ENCODE measurements at places on chromosomes 1 and 21. TPM values are rescaled to one million over a fixed set of nuclear protein-coding genes. Genes with fewer than 3 reads are reported as not detected.

The B3GALT5 gene
- 0.25 TPM for total RNA-seq

The NOS1AP gene
- total RNA-seq: 12.7 TPM

The KRTAP13-2 gene
- total RNA-seq: not detected

The TEKT2 gene
- total RNA-seq: 1.6 TPM

The OR2G6 gene
- not detected for total RNA-seq

The KIF2C gene
- 8.6 TPM for total RNA-seq

The FMO1 gene
- total RNA-seq: not detected

The CAPZA1 gene
- total RNA-seq: 149 TPM

The MROH7 gene
- total RNA-seq: not detected

DNA sequence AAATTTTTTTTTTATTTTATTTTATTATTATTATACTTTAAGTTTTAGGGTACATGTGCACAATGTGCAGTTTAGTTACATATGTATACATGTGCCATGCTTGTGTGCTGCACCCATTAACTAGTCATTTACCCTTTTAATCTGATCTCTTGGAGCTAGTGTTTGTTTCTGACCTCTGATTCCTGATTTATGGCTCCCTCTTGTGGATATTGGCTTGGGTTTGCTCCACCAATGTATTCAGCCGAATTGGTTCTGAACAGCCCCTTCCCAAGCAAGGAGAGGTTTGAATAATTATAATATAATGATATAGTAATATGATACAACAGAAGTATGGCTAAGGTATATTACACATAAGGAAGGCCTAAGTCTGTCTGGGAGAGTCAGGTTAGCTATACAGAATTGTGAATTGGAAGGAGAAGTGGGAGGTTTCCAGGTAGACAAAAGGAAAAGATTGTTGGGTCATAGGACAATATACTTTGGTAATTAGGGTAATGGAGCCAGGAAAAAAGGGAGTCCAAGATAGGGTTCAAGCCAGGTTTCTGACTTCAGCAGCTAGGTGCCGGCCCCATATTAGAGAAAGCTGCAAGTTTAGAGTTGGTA, 53.1 kb upstream of the HMCN1 start:
- DNase-seq: no peak

DNA sequence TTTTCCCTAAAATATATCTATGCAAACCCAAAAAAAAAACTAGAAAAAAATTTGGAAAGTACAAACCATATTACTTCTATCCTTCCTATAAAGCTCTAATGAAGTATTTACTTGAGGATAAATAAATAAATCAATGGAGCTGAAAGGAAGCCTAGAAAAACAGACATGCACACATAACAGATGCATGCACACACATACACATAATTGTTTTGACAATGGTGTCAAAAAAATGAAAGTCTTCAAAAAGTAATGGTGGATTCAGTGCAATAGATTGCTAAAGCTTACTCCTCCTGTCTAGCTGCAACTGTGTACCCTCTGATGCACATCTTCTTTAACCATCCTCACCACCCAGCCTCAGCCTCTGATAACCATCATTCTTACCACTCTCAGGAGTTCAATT, 521.9 kb upstream of the RGS18 start:
- no peak for DNase-seq

DNA sequence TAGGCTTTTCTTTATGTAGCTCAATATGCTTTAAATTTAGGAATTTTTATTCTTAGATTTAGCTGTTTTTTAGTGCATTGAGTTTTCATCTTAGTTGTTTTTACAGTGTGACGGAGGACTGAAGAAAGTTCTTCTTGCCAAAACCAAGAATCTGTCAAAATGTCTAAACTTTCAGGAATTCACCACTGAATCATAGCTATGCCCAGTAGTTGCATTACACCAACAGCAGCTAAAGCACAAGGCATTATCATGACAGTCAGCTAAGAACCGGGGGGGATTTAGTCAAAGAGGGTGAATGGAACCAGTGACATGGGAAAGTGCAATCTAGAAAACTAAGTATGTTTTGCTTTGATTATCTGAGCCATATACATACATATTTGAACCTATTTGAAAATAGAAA, 6.5 kb upstream of the C1orf146 start:
- no peak for DNase-seq

GRCh38 chr1:245051349-245052221, 103.2 kb upstream of the KIF26B start:
- no peak for DNase-seq

DNA sequence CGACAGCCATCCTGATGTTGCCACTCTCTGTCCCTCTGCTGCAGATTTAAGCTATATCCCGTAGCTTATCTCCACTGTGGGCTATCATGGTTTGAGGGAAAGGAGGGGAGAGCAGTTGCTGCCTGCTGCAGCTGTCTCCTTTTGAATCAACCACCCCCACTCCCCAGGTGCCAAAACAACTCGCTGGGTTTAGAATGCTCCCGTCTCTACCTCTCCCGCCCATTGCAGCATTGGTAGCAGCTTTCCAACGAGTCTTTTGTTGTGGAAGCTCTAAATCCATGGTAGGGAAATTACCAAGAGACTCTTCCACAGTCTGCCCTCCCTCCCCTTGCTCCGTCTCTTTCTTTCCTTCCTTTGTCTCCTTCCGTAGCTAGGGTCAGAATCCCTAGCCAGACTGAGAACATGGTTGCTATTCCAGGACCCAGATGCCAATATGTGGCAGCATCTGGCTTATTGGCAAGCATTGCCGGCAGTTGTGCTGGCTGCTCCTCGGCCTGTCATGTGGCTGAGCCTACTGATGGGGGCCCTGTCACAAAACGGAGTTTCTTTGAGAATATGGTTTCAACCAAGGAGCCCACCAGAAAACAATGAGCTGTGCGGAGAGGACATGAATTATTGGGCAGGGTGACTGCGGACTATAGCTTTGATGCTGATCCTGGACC, 230.7 kb downstream of the RPS6KC1 start:
- no peak for DNase-seq

- no peak for DNase-seq
These were observed 141.4 kb upstream of the JUN start for GRCh38 chr1:58925247-58925646.

GRCh38 chr1:7293702-7294629, 477.1 kb upstream of the VAMP3 start:
- DNase-seq: no peak

- DNase-seq: no peak
These were observed 19.1 kb downstream of the CSF1 start for GRCh38 chr1:109929588-109930251.

- DNase-seq: no peak
These were observed 65.3 kb downstream of the URB2 start for GRCh38 chr1:229691362-229691761.

- DNase-seq: no peak
These were observed 20.5 kb upstream of the THRAP3 start for GRCh38 chr1:36203554-36204346.

- DNase-seq: no peak
These were observed 57.3 kb downstream of the NFASC start for GRCh38 chr1:204927673-204928641.

DNA sequence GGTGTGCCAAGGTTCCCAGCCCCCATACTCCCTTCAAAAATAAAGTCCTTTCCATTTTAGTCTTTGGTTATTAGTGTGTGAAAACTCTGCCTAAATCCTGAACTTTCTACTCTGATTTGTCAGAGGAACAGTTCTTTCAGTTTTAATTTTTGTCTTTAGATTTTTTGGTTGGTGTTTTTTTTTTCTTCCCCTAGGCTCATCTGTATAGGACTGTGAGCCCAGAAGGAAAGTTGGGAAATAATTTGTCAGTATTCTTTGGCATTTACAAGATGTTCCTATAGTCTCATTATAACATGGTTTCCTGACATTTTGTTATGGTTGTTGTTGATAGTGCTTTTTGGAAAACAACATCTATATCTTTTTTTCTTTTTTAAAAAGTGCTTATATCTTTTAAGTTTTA, 38.0 kb downstream of the LAMC1 start:
- DNase-seq: no peak

DNA sequence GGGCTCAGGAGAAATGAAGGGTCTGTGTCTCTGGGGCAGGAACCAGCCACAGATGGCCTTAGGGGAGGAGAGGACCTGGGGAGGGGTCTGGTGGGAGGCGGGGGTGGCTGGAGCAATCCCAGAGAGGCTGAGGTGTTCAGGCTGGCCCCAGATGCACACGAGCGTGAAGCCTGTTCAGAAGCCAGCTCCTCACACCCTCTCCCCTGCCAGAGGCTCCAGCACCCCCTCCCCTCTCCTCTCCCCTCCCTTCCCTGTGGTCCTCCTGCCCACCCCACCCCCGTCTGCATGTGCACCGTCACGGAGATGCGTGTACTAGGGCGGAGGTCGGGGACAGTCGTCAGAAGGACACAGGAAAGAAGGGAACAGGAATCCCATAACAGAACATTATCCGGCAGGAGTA, 115.0 kb upstream of the COL6A1 start:
- no peak for DNase-seq

DNA sequence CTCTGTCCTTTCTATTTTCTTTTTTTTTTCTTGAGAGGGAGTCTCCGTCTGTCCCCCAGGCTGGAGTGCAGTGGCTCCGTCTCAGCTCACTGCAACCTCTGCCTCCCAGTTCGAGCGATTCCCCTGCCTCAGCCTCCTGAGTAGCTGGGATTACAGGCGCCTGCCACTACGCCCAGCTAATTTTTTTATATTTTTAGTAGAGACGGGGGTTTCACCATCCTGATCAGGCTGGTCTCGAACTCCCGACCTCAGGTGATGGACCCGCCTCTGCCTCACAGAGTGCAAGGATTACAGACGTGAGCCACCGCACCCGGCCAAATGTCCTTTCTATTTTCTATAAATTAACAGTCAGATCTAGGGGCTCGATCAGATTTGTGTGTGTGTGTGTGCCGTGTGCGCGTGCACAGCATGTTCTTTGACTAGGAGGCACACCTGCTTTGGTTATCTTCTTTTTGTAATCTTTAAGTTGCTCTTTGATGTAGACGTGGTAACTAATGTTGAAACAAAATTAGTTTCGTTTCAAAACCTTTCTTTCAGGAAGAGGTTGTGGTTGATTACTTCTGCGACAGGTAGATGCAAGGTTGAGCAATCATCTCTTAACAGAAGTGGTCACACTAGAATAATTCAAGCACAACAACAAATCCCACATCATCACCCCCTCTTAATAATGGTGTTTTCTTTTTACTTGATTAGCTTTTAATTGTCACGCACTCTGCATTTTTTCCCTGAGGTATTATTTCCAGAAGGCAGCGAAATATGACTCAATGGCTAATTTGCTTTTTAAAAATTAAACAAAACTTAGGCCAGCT, 779 bp upstream of the DEGS1 start:
- DNase-seq: no peak

DNA sequence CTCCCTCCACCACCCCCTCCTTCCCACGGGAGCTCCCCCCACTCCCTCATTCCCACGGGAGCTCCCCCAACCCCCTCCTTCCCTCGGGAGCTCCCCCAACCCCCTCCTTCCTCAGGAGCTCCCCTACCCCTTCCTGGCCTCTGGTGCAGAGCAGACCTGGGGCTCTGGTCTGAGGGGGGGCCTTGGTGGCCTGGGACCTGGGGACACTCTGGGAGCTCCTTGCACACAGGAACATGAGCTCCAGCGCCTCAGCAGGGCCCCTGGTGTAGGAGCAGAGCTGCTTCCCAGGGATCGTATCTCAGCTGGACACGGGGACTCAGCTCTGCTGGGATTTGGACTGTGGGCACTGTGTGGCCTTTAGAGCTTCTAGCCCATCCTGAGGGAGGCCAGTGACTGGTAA, 19.7 kb upstream of the PRSS38 start:
- no peak for DNase-seq

GRCh38 chr1:7224644-7225043, 439.4 kb downstream of the CAMTA1 start:
- no peak for DNase-seq

DNA sequence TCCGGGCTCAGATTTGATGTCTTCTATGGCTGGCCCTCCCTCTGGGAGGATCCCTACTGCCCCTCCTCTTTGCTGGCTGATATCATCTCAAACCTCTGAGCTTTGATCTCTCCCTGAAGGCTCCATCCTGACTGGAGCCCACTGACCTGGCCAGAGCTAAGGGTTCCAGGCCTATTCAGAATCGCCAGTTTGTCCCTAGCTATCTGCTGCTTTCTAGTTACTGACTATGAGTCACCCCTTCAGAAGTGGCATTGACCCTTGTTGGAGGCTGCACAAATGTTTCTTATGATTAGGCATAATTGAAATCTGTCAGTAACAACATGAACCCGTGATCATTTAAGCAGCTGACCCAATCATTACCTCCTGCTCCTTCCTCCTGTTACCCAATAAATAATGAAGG, 87.1 kb downstream of the ABCA4 start:
- no peak for DNase-seq

GRCh38 chr1:38138498-38139233, 92.1 kb upstream of the POU3F1 start:
- no peak for DNase-seq

DNA sequence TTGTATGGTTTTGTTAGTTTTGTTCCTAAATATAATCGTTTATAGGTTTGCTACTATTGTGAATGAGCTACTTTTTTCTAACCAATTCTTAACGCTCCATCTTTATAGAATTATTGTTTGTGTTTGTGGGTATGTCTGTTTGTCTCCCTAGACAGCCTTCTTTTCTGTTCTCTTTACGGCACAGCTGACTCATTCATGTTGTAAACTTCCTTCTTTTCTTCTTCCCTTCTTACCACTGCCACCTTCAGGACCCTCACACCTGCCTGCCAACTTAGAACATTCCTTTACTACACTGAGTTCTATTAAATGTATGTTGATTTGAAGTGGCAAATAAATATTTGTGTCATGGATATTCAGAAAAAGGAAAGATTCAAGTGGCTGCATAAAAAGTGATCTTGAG, 29.1 kb downstream of the AK5 start:
- no peak for DNase-seq

DNA sequence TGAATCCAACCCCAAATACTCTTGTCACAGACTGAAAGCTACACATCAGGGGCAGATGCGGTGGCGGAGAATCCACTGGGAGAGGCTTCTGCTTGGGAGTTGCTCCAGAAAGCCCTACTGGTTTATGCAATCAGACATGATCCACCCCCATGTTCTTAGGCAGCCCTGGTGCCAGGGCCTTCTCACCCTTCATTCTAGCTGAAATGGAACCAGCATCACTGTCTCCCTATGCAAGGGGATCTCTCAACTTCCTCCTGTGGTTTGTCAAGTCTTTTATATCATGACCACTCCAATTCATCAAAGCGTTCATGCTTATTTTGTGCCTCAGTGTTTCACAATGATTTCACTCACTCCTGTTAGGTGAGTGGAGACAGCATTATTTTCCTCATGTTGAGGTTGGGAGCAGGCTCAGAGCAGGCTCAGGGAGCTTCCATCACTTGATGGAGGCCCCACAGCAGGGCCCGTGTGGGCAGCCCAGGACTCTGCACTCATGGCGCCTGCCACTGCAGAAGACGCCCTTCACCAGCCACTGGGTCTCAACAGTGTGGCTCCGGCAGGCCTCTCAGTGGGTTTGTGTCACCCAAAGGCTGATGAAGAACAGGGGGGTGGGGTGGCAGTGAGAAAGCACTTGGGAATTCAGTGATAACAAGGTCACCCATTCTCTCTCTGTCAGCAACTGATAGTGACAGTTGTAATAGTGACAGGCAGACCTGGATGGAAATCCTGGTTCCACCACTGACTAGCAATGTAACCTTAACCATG, 67.1 kb downstream of the CD58 start:
- no peak for DNase-seq

Data from glutamatergic neuron (in vitro differentiated cells).